Fibroblast of villous mesenchyme (primary cell): ENCODE measurements at places on chromosomes 6 and 20. TPM values are rescaled to one million over a fixed set of nuclear protein-coding genes. Genes with fewer than 3 reads are reported as not detected.
A peak's percentile ranks its signal among the peaks of the same experiment; 100 is the strongest.

DNA sequence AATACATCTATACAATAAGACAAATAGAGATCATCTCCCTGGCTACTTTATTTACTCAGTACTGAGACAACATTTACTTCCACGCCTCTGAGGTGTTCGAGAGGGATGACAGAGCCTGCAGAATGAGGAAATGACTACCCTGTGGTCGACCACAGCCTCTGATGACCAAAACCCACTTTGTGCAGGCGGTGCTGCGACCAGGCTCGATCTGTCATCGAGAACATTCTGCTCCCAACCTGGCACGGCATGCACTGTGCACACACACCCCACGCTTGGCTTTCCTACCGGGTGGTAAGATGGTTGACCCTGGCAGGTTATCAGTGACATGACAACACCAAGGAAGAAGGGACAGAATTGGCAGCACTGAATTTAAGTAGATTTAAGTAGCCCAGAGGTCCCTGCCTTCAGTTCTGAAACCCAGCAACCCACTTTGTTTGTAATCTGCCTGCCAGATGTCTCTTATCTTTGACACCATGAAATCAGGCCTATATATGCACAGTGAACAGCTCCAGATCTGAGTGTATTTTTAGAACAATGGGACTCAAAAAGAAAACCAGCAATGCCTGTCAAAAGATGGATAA lies 42.6 kb downstream of the TTI1 start:
- peak; percentile 79 for DNase-seq

GRCh38 chr6:142760152-142760551 lies 184.8 kb downstream of the HIVEP2 start:
- DNase-seq, result no peak

DNA sequence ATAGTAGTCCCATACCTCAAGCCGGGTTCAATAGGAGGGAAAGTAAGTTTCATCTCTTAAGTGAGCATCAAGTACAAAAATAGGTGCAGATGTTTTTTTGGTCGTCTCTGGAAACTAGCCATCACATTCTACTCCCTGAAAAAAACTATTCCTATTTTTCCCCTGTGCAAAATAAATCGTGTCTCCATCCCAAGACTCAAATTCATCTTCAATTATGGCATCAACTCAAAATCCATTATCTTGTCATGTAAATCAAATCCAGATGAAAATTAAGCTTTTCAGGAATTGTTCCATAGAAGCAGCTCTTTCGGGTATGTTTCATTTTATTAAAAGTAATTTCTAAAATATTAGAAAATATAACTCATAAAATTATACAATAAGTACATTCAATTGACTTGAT lies 1368.4 kb downstream of the GRIK2 start:
- no peak for DNase-seq

- DNase-seq, result no peak
Measured at GRCh38 chr20:17525650-17526049, 5.5 kb downstream of the BFSP1 start.

DNA sequence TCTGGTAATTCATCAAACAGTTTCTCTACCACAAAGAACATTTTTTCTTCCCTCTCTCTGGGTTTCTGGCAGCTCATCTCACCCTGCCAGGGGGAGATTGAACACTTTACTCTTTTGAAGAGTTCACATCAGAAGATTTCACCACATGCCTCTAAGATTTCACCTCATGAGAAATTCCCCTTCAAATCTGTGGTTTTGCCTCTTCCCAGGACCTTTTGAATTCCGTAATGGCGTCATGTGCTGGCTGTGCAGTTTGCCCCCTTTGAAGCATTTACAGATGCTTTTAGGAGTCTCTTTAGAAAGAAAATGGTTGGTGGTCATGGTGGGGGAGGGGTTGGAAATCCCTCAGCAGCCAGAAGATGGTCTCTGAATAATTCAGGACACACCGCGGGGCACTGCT lies 486.1 kb downstream of the QKI start:
- no peak for DNase-seq

- peak; percentile 20 for DNase-seq
Measured at GRCh38 chr6:116329156-116329555, 41.6 kb upstream of the DSE start.

- no peak for DNase-seq
Measured at GRCh38 chr20:22556565-22557056, 27.8 kb downstream of the FOXA2 start.

DNA sequence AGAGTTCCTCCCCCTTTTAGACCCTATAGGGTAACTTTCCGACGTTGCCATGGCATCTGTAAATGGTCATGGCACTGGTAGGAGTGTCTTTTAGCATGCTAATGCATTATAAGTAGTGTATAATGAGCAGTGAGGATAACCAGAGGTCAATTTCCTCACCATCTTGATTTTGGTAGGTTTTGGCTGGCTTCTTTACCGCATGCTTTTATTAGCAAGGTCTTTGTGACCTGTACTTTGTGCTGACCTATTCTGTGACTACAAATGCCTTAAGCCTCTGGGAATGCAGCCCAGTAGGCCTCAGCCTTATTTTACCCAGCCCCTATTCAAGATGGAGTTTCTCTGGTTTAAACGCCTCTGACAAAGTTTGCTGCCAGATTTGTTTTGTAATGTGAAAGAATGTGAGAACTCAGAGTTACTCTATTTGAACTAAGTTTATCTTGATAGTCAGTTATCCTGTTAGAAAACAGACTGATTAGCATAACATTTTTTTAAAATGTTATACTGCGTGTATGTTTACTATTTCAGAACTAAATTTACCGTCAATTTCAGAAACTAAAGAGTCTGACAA lies 111.3 kb upstream of the PRSS16 start:
- DNase-seq, result no peak

DNA sequence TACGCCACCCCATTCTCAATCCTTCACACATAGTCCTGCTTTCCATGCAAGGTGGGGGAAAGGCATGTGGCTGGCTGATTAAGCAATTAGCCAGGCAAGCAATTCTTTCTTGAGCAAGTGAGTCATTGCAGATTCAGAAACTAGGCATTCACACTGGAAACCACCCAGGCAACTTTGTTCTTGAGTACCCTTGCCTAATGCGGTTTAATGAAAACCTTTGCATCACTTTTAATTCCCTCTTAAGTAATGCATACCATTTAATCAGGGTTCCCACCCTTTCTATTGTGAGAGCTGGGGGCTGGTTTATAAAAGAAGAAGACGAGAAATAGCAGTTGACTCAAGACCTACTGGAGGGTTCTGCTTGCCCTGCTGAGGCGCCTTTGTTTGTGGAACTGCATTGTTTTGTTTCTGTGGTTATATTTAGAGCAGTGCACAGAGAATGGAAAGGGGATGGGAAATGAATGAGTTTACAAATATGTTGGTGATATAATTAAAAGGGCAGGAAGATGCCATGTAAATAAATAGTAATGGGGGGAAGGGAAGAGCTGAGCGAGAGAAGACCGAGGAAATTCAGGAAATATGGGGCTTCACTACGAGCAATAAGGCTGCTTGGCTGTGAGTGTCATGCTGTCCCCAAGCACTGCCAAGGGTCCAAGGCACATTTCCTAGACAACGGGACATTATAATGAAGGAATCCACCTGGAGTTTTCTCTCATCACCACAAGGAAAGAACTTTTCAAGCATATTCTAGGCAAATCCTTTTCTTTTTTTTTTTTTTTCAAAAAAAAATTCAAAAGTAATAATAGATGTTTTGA lies 48.8 kb upstream of the TSHZ2 start:
- DNase-seq, result peak; percentile 88

DNA sequence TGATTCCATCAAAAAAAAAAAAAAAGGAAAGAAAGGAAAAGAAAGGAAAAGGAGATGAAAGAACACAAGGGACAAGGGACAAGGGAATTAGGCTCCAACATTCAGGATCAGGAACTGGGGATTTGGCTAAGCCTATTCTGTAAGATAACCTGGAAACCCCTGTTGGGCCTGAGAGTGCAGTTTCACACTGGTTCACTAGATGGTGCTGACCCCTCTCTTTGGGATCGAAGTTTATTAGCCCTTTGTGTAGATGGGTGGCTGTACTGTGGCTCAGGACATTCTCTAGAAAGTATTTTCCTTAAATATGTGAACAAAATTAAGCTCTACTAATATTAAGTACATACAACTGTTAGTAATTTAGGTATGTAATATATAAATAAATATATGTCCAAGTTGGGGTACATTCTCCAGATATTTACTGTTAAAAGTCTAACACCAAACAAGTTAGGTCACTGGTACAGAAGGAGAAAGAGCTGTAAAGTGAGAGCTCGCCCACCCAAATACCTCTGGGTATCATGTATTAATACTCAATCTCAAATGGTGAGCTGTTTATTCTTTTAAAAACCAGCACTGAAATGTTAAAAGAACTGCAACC lies 6.3 kb downstream of the OR2A4 start:
- DNase-seq, result peak; percentile 67

GRCh38 chr20:51335329-51335841 lies 207.1 kb downstream of the NFATC2 start:
- DNase-seq, result peak; percentile 97

DNA sequence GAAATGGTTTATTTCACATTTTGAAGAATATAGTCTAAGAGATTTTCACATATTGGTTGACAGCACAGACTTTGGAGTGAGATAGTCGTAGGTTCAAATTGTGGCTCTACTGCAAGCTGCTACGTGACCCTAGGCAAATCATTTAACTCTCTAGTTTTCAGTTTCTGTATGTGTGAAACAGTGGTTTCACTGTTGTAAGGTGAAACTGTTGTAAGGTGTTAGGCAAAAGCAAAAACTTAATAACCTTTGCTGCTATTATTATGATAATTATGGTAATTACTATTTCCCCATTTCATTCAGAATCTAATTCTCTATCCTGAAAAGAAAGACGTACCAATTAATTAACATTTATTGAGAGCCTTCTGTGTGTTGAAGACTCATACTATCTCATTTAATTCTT lies 144.2 kb downstream of the REV3L start:
- no peak for DNase-seq

DNA sequence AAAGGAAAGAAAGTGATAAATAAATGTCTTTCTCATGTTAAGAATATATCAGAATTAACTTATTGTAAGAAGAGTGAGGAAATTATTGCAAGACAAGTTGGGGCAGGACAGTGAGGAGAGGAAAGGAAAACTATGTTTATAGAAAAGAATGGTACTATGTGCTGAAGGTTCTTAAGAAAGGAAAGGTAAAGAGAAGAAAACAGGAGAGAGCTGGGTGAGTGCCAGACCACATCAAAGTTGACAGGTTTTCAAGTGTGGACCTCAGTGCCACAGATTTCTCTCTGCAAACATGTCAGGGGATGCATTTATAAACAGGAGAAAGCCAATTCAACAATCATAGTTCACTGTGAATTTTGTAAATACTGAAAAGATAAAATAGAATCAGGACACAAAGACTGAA lies 439.2 kb downstream of the PKHD1 start:
- no peak for DNase-seq

DNA sequence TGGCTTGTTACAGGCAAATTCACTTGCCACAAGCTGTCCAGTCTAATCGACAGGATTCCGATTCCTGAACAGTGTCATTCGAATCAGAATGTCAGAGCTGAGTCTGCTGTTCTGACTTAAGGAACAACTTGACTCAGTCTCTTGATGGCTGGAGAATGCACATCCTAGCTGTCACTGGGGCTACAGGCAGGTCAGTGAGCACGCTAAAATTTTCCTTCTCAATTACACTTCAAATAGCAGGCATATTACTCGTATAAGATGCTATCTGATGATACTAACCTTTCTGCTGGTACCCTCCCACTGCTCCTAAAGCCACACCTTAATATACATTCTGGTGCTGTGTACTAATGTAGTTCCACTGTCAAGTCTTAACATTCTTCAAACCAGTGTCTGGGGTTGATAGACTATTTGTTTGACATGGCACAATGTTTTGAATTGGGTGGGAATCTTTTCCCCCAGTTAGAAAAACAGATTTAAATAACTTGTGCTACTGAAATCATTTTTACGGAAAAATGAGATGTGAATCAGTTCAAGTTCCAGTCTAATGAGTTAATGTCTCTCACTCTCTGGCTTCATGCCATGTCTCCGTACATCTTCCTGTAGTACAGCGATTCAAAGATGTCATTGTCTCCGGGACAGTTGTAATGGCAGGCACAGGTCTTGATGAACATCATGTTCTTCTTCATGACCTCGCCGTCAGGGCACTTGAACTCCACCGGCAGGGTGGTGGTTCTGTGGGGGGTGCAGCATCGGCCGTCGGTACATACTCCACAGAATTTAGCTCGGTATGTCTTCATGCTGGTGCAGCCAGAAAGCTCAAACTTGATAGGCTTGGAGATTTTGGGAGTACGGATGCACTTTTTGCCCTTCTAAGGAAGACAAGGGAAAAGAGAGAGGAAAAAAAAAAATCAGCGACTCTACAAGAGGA lies 2.2 kb downstream of the CCN2 start:
- DNase-seq, result peak; percentile 71

DNA sequence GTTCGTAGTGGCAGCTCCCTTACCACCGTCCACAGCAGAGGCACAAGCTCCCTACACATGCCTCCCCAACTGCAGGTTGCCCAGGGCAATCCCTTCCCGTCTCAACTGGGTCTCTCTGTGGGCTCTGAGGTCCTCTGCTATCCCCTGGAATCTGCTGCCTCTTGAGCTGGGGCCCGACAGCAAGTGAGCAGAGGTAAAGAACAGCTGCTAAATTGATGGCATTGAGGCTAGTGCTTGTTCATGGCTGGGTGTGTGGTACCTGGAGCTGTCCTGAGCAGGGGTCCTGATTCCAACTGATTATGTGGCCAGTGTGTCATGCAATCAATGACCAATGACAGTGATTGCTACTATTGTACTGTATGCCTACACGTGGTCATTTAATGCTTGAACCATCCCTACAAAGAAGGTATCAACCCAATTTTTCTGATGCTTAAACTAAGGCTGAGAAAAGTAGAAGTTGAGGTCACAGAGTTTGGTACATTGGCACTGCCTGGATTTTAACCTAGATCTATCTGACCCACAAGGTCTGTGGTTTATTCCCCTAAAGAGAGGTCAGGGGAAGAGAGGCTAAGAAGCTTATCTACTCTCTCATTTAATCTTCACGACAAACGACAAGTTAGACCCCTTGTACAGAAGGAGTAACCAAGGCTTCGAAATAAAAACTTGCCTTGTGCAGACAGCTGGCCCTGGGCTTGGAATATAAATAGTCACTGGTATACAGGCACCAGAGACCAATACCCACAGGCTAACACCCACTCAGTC lies 41.1 kb downstream of the HNF4A start:
- DNase-seq, result no peak

- no peak for DNase-seq
Measured at GRCh38 chr20:434661-435419, 26.7 kb downstream of the RBCK1 start.

MLIP gene
- not detected in 2 replicates for total RNA-seq

OTOR gene
- not detected in 2 replicates for total RNA-seq

GATA5 gene
- total RNA-seq, result not detected in 2 replicates

CCDC170 gene
- 1.6 and 3.9 TPM in 2 replicates for total RNA-seq
